Activated naive CD8-positive, alpha-beta T cell treated with anti-CD3 and anti-CD28 coated beads for 36 hours (primary cell): ENCODE measurements at places on chromosomes 6 and 20.

GRCh38 chr6:81797591-81797990, 45.1 kb upstream of the TENT5A start:
- no peak for DNase-seq

- DNase-seq = no peak
Measured at GRCh38 chr6:16585805-16586204, 175.5 kb downstream of the ATXN1 start.

- no peak for DNase-seq
Measured at GRCh38 chr6:140641412-140641811, 1267.0 kb upstream of the CITED2 start.

DNA sequence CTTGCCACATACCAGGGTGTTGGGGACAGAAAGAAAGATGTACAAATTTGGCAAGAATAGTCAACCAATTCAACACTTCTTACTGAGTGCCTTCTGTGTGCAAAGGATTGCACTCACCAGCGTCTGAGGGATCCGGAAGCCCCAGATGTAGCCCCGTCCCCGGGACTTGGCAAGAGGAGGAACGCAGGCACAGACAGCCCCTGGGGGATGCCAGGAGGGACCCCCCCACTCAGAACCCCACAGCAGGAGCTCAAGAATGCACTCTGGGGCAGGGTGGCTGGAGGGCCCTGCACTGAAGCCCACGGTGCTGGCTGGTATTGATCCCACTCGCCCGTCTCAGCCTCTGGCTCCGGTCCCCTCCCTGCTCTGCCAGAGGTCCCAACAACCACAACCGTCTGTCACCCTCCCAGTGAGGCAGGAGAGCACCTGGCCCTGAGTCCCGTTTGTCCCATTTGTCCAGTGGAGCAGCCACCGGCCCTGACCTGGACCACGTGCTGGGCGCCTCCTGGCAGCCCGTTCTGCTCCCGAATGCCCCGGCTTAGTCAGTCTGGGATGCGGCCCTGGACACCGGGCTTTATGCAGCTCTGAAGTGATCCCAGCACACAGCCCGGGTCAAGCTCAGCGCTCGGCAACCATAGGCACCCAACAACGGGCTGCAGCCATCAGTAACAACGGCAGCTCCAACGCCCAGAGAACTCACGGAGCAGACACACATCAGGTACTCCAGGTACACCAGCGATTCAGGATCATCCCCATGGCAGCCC, 128.7 kb downstream of the DLL1 start:
- DNase-seq = no peak

DNA sequence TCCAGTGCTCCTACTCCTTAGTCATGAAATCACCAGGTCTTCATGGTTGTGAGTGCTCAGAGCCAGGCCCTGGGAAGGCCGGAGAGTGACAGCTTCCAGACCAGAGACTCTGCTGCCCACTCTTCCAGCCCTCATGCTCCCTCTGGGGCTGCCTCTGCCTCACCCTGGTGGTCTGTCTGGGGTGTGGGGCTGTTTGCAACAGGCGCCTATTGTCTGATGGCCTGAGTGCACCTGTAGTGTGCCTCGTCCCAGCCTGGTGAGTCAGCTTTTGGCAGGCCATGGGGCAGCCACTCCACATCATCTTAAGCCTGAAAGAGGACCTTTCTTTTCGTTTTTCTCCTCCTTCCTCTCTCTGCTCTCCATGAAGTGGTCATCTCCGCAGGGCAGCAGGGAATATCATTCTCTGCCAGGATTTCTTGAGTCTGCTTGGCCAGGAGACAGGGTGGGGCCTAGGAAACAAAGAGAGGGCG, 173.8 kb downstream of the VEGFA start:
- no peak for DNase-seq

- no peak for DNase-seq
Measured at GRCh38 chr6:140970485-140970884, 1162.2 kb upstream of the GJE1 start.

DNA sequence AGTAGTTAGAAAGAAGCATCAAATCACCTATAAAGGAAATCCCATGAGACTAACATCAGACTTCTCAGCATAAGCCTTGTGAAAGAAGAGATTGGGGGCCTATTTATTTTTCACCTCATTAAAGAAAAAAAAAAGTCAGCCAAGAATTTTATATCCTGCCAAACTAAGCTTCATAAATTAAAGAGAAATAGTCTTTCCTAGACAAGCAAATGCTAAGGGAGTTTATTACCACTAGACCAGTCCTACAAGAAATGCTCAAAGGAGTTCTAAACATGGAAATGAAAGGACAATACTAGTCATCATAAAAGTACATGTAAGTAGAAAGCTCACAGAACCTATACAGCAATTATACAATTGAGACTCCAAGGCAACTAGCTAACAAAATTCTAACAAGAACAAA, 96.5 kb upstream of the OLIG3 start:
- DNase-seq = no peak

GRCh38 chr6:41937472-41937860, 4.1 kb downstream of the CCND3 start:
- DNase-seq = no peak

GRCh38 chr20:37387519-37388269, 41.8 kb downstream of the SRC start:
- DNase-seq = no peak

DNA sequence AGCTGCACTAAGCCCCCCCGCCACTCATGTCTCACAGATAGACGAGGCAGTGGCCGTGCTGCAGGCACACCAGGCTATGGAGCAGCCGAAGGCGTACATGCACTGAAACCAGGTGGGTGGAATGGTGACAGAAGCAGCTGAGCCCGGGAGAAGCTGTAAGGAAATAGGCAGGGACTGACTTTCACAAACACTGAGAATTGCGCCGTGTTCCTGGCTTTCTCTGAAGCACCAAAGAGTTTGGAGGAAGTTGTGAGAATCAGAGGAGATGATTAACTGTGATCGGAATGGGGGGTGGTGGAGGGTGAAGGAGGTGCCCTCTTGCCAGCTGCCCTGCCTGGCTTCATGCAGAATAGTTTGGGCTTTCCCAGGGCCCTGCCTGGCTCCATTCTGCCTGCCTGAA, 21.6 kb downstream of the TOMM34 start:
- no peak for DNase-seq

DNA sequence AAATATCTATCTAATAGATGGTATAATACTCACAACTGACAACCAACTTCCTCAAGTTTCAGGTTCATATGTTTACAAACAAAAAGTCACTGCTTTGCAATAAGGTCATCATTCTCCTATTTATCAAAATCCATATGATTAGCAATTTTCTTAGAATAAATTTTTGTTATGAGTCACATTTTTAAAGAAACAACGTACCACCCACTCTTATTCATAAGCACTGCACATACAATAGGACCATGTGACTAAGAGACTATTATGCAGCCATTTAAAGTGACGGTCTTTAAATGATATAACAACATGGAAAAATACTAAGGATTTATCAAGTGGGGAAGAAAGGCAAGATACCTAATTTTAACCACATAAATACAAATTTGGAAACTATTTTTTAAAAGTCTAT, 40.0 kb downstream of the REPS1 start:
- DNase-seq = no peak

DNA sequence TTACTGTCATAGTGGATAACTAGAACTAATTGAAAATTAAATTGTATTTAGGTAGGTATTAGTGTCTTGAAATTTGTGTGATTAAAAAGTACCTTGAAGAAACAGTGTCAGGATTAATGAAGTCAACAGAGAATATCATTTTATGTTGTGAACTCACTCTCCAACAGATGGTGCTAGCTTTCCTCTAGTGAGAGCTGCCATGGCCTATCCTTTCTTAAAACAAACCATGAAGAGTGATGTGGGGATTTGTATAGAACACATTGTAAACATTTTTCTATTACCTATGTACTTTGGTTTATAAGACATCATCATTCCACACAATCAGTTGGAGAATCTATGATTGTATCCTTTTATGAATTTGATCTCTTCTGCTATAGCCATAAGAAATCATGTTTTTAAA, 4.8 kb upstream of the SRSF12 start:
- no peak for DNase-seq

DNA sequence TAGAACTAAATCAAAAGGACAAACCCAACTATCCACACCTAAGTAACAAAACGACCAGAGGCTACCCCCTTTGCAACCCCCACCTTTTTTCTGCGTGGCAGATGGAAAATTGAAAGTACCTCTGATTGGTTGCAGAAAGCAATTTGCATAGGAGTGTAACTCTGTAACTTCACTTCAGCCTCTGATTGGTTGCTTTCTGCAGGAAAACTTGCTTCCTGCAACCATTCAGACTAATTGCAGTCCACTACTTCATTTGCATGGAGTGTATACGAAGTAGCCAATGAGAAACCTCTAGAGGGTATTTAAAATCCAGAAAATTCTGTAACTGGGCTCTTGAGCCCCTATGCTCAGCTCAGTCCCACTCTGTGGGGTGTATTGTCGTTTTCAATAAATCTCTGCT, 129.1 kb upstream of the OLIG3 start:
- DNase-seq = no peak

- DNase-seq = no peak
Measured at GRCh38 chr6:4599924-4600323, 176.3 kb upstream of the CDYL start.

GRCh38 chr6:139518556-139519091, 144.2 kb upstream of the CITED2 start:
- no peak for DNase-seq

GRCh38 chr6:48184648-48185047, 73.7 kb upstream of the PTCHD4 start:
- no peak for DNase-seq

- no peak for DNase-seq
Measured at GRCh38 chr20:13458860-13459451, 179.8 kb downstream of the TASP1 start.

GRCh38 chr6:43933148-43933885, 163.3 kb downstream of the VEGFA start:
- DNase-seq = no peak

DNA sequence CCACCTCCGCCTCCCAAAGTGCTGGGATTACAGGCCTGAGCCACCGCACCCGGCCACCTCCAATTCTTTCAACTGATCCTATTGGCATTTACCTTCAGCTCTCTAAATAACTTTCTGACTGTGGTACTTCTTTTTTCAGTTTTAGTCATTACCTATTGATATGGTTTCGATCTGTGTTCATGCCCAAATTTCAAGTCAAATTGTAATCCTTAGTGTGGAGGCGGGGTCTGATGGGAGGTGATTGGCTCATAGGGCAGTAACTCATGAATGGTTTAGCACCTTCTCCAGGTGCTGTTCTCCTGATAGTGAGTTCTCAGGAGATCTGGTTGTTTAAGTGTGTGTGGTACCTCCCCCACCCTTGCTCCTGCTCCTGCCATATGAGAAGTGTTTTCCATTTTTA, 140.9 kb downstream of the LPA start:
- DNase-seq = peak; percentile 16

GRCh38 chr6:29632789-29633533, at the start of gene GABBR1:
Gene GABBR1 (minus strand): TSS chr6:29633183. CDS start chr6:29632385, 798 bp downstream.
- peak; percentile 77 for DNase-seq

GRCh38 chr6:53641348-53641747, 24.2 kb downstream of the KLHL31 start:
- DNase-seq = no peak
